Kidney (tissue), 22 donors: ENCODE measurements at places on chromosomes 5 and 9. TPM values are rescaled to one million over a fixed set of nuclear protein-coding genes. Genes with fewer than 3 reads are reported as not detected.

FBXO38 gene
- total RNA-seq = 45.9 TPM

GRCh38 chr9:37730839-37731238 lies 22.8 kb upstream of the TRMT10B start:
- DNase-seq = no peak
- no peaks in the 10 kb centered on the region for H3K4me1 ChIP-seq
- H3K27me3 ChIP-seq = no peaks in the 10 kb centered on the region
- H3K27ac ChIP-seq = no peak overlapping the region
- no peaks in the 10 kb centered on the region for H3K36me3 ChIP-seq

- H3K4me1 ChIP-seq = peaks cover 4% of the 10 kb centered on the region
- peak; percentile 39 for DNase-seq
- no peak overlapping the region for H3K4me3 ChIP-seq
- no peaks in the 10 kb centered on the region for H3K27me3 ChIP-seq
Measured at GRCh38 chr9:92659601-92660000, 10.3 kb downstream of the IPPK start.

SERF1A gene
- total RNA-seq = 8.6 TPM

DNA sequence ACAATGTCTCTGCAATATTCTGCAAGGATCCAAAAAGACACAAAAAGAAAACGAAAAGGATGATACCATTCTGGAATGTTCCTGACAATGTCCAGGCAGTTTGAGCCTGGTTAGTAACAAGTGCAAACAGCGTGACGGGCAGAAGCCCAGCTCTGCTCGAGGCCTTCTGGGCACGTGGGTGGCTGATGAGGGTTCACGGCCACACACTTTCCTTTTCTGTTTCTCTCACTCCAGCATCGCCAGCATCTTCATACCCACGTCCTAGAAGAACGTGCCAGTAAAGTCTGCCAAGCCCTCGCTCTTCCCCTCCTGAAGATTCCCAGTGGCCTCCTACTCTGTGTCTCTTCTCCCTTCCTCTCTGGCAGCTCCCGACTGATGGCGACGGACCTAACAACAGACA lies 36.7 kb downstream of the COL23A1 start:
- H3K27ac ChIP-seq = no peak overlapping the region
- peak; percentile 48 for DNase-seq
- H3K36me3 ChIP-seq = no peaks in the 10 kb centered on the region
- H3K27me3 ChIP-seq = no peaks in the 10 kb centered on the region
- H3K4me1 ChIP-seq = peaks cover 4% of the 10 kb centered on the region
- no peak overlapping the region for H3K4me3 ChIP-seq

GRCh38 chr9:128771094-128771721 lies 519 bp downstream of the ZER1 start:
- no peak for DNase-seq
- peaks cover 5% of the 10 kb centered on the region for H3K36me3 ChIP-seq
- H3K27me3 ChIP-seq = no peaks in the 10 kb centered on the region
- no peaks in the 10 kb centered on the region for H3K4me1 ChIP-seq
- H3K27ac ChIP-seq = peak overlapping the region; percentile 90

GRCh38 chr5:12320331-12320730 lies 416.1 kb upstream of the CTNND2 start:
- no peak for DNase-seq
- no peak overlapping the region for H3K27ac ChIP-seq
- no peaks in the 10 kb centered on the region for H3K27me3 ChIP-seq

PCDHB4 gene
- 5.8 TPM for total RNA-seq

NTRK2 gene
- total RNA-seq = 41.2 TPM

- no peaks in the 10 kb centered on the region for H3K27me3 ChIP-seq
- peaks cover 8% of the 10 kb centered on the region for H3K4me1 ChIP-seq
- H3K4me3 ChIP-seq = no peak overlapping the region
- peak; percentile 54 for DNase-seq
- H3K36me3 ChIP-seq = no peaks in the 10 kb centered on the region
- no peak overlapping the region for H3K27ac ChIP-seq
Measured at GRCh38 chr9:121604242-121604641, 47.2 kb upstream of the DAB2IP start.

DNA sequence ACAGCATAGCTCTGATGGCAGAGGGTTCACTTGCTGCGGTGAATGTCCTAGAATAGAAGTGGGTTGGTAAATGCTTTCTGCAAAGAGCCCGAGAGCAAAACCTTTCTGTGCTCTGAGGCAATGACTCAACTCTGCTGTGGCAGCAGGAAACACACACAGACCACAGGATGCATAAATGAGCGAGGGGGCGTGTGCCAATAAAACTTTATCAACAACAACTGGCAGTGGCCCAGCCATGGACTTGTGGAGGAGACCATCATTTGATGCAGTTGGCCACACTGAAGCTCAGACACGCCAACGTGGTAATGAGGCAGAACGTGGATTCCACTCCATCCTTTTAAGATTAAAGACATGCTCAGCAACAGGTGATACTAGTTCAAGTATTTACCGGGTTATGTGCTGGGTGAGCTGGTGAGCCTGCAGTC lies 6.8 kb downstream of the MRPL36 start:
- no peaks in the 10 kb centered on the region for H3K27me3 ChIP-seq
- no peak overlapping the region for H3K27ac ChIP-seq
- DNase-seq = no peak

LPCAT1 gene
- total RNA-seq = 46.5 TPM
